Calu3 (cell line): ENCODE measurements at places on chromosomes 12 and 14.
A peak's percentile ranks its signal among the peaks of the same experiment; 100 is the strongest.

- H3K27ac ChIP-seq, result no peak overlapping the region
- no peaks in the 10 kb centered on the region for H3K36me3 ChIP-seq
- no peak for DNase-seq
- H3K4me1 ChIP-seq, result no peaks in the 10 kb centered on the region
- H3K27me3 ChIP-seq, result no peaks in the 10 kb centered on the region
- no peak overlapping the region for H3K4me3 ChIP-seq
Measured at GRCh38 chr12:130456375-130457199, 118.9 kb downstream of the PIWIL1 start.

- no peak overlapping the region for H3K27ac ChIP-seq
- no peak for DNase-seq
- H3K4me1 ChIP-seq, result peaks cover 8% of the 10 kb centered on the region
- peaks cover 14% of the 10 kb centered on the region for H3K27me3 ChIP-seq
Measured at GRCh38 chr12:48536602-48537001, 11.2 kb downstream of the OR8S1 start.

DNA sequence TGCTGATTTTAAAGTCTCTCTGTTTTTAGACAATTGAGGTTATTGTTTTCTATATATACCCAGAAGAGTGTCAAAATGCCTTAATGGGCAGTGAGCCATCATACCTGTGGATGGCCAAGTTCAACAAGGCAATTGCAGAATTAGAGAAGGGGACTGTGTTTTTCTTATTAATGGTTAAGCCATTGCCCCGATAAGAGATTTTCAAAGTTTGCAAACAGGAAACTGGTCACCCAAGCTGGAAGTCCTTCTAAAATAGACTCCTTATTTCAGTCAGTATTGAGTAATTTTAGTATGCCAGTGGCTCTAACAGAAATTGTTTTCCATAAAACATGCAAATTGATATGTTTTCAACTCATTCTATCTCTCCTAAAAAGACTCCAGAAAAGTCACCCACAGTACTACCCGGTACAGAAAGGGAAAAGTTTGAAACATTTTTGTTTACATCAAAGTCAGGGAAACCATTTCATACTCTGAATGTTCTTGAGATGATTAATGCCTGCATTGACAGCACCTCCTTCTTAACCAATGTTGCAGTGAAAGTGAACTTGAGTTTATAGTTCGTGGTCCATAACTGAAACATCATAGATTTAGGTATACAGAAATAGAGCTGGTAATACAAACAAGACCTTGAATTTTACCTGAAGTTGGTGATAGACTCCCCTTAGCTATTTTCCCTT is 191.1 kb downstream of the TMX1 start:
- H3K4me3 ChIP-seq, result peak overlapping the region; percentile 29
- peaks cover 9% of the 10 kb centered on the region for H3K36me3 ChIP-seq
- H3K4me1 ChIP-seq, result peaks cover 22% of the 10 kb centered on the region
- DNase-seq, result peak; percentile 57

GRCh38 chr14:89748004-89748403 is 206.5 kb downstream of the EFCAB11 start:
- no peak overlapping the region for H3K27ac ChIP-seq
- H3K4me1 ChIP-seq, result no peaks in the 10 kb centered on the region
- H3K27me3 ChIP-seq, result no peaks in the 10 kb centered on the region

DNA sequence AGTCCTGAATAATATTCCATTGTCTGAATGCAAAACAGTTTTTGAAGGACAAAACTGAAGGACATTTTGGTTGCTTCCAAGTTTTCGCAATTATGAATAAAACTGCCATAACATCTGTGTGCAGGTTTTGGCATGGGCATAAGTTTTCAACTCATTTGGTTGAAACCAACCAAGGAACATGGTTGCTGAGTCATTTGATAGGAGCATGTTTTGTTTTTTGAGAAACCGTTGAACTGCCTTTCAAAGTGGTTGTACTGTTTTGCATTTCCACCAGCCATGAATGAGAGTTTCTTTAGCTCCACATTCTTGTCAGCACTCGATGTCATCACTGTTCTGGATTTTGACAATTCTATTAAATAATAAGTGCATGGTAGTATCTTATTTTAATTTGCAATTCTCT is 23.0 kb upstream of the GSG1 start:
- DNase-seq, result no peak
- H3K4me1 ChIP-seq, result peaks cover 44% of the 10 kb centered on the region
- no peak overlapping the region for H3K4me3 ChIP-seq
- no peaks in the 10 kb centered on the region for H3K27me3 ChIP-seq

DNA sequence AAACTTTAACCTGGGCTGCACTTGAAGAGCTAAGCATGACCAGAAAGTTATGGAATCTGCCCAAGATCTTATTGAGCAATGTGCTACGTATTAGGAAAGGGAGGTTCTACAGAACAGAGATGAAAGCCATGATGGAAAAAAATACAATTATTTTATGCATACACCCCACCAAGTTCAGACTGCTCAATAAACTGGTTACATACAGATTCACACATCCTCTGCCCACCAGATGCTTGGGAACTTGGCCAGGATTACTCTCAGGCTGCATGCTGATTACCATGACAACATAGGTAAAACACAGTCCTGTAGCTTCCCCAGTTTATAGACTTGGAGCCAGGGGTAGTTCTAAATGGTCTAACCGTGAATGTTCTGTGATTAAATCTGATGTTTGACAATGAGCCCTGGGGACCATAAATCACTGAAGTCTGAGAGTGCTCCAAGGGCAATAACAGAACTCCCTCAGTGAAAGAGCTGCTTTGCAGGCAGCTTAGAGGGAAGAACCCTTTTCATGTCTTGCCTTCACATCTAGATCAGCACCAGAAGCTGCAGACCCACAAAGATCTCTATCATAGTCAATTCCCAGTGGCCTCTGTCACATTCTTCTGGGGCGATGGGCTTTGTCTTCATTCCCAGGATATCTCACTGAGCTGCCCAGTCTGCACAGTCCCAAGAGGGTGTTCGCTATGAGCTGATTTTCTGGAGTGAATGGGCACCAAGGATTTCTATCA is 232.2 kb downstream of the EMP1 start:
- DNase-seq, result no peak
- H3K4me1 ChIP-seq, result peaks cover 14% of the 10 kb centered on the region
- H3K4me3 ChIP-seq, result no peak overlapping the region
- H3K27me3 ChIP-seq, result no peaks in the 10 kb centered on the region

GRCh38 chr12:65776994-65777393 is 47.3 kb upstream of the HMGA2 start:
- no peaks in the 10 kb centered on the region for H3K36me3 ChIP-seq
- H3K4me1 ChIP-seq, result peaks cover 24% of the 10 kb centered on the region
- DNase-seq, result no peak

DNA sequence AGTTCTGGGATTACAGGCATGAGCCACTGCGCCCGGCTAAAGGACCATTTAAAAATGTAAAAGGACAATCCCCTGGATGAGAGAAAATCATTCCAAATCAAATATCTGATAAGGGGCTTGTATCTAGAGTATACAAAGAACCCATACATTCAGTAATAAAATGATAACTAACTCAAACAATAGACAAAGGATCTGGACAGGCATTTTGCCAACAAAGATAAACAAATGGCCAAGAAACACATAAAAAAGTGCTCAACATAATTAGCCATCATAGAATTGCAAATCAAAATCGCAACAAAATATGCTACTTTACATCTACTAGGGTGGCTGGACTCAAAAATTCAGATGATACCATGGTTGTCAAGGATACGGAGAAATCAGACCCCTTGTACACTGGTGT is 8.5 kb upstream of the BICD1 start:
- no peak overlapping the region for H3K4me3 ChIP-seq
- H3K27ac ChIP-seq, result no peak overlapping the region
- H3K27me3 ChIP-seq, result no peaks in the 10 kb centered on the region
- H3K36me3 ChIP-seq, result no peaks in the 10 kb centered on the region
- no peaks in the 10 kb centered on the region for H3K4me1 ChIP-seq

- H3K27me3 ChIP-seq, result no peaks in the 10 kb centered on the region
- H3K27ac ChIP-seq, result peak overlapping the region; percentile 88
- H3K36me3 ChIP-seq, result peaks cover 5% of the 10 kb centered on the region
- H3K4me3 ChIP-seq, result peak overlapping the region; percentile 36
- no peak for DNase-seq
- H3K4me1 ChIP-seq, result peaks cover 69% of the 10 kb centered on the region
Measured at GRCh38 chr12:29242921-29243431, 93.9 kb downstream of the FAR2 start.

GRCh38 chr14:66009089-66009488 is 477.1 kb upstream of the CCDC196 start:
- H3K4me3 ChIP-seq, result no peak overlapping the region
- H3K27me3 ChIP-seq, result peaks cover 18% of the 10 kb centered on the region
- no peaks in the 10 kb centered on the region for H3K4me1 ChIP-seq

GRCh38 chr14:104509673-104510072 is 69.9 kb upstream of the C14orf180 start:
- peaks cover 86% of the 10 kb centered on the region for H3K27me3 ChIP-seq
- no peaks in the 10 kb centered on the region for H3K4me1 ChIP-seq
- no peak overlapping the region for H3K4me3 ChIP-seq
- no peak for DNase-seq

GRCh38 chr12:117967512-117967911 is 1.3 kb downstream of the KSR2 start:
- peaks cover 10% of the 10 kb centered on the region for H3K4me1 ChIP-seq
- DNase-seq, result no peak
- peaks cover 18% of the 10 kb centered on the region for H3K36me3 ChIP-seq
- no peak overlapping the region for H3K27ac ChIP-seq

GRCh38 chr12:38772437-38772836 is 133.0 kb downstream of the CPNE8 start:
- DNase-seq, result no peak
- H3K27ac ChIP-seq, result no peak overlapping the region
- H3K4me1 ChIP-seq, result no peaks in the 10 kb centered on the region
- no peaks in the 10 kb centered on the region for H3K27me3 ChIP-seq
- H3K36me3 ChIP-seq, result no peaks in the 10 kb centered on the region
- H3K4me3 ChIP-seq, result no peak overlapping the region

GRCh38 chr14:34926552-34926951 is 51.4 kb upstream of the BAZ1A start:
- H3K27ac ChIP-seq, result no peak overlapping the region
- DNase-seq, result no peak
- H3K4me3 ChIP-seq, result no peak overlapping the region
- peaks cover 9% of the 10 kb centered on the region for H3K4me1 ChIP-seq
- no peaks in the 10 kb centered on the region for H3K36me3 ChIP-seq

DNA sequence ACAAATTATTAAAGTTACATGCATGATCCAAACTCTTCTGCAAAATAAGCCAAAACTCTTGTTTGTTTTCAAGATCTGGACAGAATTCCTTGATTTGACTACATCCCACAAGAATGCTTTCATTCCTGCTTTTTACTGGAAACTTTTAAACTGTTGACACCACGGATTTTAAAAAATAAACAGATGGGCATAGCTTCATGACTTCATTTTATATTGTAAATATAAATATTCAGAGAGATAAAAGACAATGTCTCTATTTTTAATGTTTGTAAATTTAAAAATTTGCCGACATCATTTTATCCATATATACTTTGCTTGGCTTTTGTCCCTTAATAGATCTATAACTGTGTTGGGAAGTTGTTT is 134.3 kb upstream of the DCN start:
- H3K4me3 ChIP-seq, result no peak overlapping the region
- no peak overlapping the region for H3K27ac ChIP-seq
- no peak for DNase-seq
- no peaks in the 10 kb centered on the region for H3K36me3 ChIP-seq

- H3K27me3 ChIP-seq, result no peaks in the 10 kb centered on the region
- peaks cover 3% of the 10 kb centered on the region for H3K36me3 ChIP-seq
- DNase-seq, result no peak
Measured at GRCh38 chr14:68691031-68691791, 101.7 kb downstream of the ZFP36L1 start.
